ENCODE measurements at places on chromosomes 4 and X.

DNA sequence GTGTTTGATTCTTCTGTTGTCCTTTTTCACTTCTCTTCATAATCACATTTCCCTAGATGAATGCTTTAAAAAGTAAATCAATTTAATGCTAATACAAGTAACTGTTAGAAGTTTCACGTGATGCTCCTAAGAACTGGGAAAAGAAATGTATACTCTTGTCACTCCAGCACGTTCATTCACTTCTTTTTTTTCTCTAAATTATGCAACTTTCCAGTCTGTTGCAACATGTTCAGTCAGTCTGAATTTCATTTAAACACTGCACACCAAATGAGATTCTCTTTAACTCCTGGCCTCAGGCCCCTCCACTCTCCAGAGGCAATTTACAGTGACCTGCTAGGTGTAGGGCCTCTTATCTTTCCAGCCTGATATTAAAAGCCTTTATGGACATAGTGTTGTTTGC, 321.9 kb downstream of the HS3ST1 start:
- DNase-seq: no peak

GRCh38 chr4:147360301-147360700, 120.6 kb upstream of the EDNRA start:
- no peak for DNase-seq

GRCh38 chr4:108543359-108543968, 76.9 kb upstream of the RPL34 start:
- no peak for DNase-seq

GRCh38 chr4:119297795-119298194, 24.1 kb downstream of the FABP2 start:
- DNase-seq: no peak

- no peak for DNase-seq
Measured at GRCh38 chr4:156961196-156962057, 10.2 kb downstream of the PDGFC start.

DNA sequence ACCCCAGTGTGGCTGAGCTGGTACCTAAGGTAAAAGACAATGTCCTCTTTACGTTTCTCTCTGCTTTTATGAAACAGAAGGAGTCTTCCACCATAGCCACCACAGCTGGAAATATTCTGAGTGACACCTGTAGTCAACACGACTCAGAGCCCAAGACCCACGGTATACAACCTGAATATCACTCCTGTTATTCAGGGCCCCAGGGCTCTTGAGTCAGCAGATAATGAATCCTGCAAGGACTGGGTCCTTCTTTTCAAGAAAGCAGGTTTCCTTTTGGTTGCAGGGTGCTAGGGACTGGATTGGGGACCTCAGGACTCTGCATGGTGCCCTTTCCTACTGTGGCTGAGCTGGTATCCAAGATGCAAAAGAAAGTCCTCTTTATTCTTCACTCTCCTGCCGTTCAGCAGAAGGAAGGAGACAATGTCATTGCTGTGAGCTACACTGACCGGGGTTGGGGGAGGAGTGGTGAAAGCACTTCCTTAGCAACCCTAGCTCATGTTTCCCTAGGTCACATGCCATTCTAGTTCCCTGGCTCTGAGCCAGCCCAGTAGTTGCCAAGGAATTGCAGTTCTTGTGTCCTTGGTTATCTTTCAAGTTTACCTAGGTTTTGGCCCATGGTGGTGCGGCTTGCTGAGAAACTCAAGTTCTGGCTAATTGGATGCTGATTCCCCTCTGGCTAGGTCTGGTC, 23.7 kb upstream of the UNC5C start:
- no peak for DNase-seq

DNA sequence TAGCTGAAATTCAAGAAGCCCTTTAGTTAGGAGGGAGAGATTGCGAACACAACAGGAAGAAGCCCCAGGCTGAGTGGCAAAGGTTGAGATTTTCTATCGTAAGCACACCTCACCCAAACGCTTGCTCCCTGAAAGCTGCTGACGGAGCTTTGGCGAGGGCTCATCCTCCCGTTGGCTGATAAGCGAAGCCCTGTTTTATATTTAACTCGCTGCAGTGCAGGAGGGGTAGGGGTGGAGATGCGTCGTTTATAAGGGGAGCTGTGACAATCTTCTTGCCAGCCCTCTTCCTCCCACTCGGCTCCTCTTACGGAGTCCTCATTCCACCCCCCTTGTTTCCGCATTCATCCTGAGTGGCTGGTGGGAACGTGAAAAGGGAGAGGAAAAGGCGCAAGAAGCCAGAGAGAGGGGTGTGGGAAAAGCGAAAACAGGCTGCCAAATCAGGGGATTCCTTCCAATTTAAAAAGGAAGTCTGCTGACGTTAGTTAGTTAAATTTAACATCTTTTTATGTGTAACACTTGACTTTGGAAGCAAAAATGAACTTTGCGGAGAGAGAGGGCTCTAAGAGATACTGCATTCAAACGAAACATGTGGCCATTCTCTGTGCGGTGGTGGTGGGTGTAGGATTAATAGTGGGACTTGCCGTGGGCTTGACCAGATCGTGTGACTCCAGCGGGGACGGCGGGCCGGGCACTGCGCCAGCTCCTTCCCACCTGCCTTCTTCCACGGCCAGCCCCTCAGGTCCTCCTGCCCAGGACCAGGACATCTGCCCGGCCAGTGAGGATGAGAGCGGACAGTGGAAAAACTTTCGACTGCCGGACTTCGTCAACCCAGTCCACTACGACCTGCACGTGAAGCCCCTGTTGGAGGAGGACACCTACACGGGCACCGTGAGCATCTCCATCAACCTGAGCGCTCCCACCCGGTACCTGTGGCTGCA, at the start of gene ENPEP:
TSS of gene ENPEP (plus strand) at position 275 of the 938 bp plus-strand sequence. CDS start at position 535, 260 bp downstream.
- DNase-seq: no peak

GRCh38 chr4:141645611-141646340, 9.4 kb downstream of the IL15 start:
- no peak for DNase-seq

DNA sequence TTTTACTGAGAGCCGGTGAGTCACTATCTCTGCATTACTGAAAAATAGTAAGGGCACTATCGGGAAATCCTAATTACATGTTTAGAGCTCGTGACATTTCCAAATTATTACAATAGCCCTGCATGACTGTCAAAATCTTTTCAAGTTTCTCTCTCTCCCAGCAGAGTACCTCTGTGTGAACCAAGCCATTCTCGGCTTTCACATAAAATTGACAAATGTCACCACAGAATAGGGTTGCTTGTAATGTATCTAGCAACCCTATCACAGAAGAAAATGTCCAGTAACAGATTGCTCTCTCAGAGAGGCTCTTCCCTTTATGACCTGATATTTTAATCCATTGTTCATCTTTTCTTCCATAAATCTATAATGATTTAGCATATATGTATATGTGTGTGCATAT, 144.8 kb upstream of the GNPDA2 start:
- DNase-seq: no peak

- DNase-seq: no peak
Measured at GRCh38 chr4:53208753-53209152, 157.1 kb downstream of the SCFD2 start.

Data from activated naive CD4-positive, alpha-beta T cell treated with Interleukin-2 at 50 U/mL for 16 hours (primary cell).